ENCODE measurements at places on chromosomes 7 and 10.

DNA sequence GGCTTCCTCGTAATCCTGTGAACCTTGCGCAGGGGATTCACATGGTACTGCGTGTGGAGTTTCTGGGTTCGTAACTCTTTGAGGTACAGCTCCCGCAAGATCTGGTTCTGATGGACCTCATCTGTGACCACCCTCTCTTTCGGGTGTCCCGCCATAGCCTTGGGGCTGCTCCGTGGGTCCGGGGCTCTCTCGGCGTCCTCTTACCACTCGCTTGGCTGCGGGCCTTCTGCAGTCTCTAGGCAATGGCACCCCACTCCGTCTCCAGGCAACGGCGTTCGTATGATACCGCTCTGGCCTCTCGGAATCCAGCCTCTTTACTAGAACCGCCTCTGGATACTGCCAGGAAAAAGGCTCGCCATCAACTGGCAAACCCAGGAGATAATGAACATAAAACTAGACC, 54.7 kb upstream of the AMPH start:
- no peak for DNase-seq

DNA sequence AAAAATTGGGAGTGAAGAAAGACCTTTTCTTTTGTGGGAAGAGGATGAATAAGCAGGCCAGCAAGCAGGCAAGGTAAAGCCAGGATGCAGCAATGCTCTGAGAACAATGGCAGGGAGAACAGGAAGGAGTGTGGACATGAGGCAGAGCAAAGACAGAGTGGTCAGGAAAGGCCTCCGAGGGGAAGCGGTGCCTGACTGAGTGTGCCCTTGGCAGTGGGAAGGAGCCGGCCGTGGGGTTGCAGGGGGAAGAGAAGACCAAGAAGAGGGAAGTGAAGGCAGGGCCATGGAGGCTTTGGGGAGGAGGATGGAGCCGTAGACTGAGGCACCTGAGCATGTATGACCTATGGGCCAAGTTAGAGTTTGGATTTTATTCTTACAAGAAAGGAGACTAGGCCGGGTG, 21.9 kb upstream of the ZNF212 start:
- DNase-seq = no peak

GRCh38 chr10:36679554-36679953, 445.8 kb upstream of the ANKRD30A start:
- no peak for DNase-seq

- DNase-seq = no peak
Measured at GRCh38 chr7:135209225-135209834, 2.0 kb downstream of the WDR91 start.

GRCh38 chr7:44477063-44477830, 13.2 kb downstream of the NUDCD3 start:
- DNase-seq = peak; percentile 44

DNA sequence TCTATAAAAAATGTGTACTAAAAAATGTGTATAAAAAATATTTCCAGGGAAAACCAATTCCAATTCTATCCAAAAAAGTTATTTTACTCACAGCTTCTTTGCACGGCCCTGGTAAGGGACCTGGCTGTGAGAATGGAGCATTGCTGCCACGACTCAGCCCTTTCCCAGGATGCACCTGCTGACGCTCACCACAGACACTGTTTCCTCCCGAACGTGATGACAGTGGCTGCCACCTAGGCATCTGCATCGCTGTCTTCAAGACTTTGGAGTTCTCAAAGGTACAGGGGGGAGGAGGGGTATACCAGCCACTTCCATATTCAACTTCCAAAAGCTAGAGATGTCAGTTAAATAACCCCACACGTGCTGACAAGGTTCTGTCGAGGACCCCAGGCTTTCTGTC, 23.9 kb upstream of the PTPRN2 start:
- no peak for DNase-seq

DNA sequence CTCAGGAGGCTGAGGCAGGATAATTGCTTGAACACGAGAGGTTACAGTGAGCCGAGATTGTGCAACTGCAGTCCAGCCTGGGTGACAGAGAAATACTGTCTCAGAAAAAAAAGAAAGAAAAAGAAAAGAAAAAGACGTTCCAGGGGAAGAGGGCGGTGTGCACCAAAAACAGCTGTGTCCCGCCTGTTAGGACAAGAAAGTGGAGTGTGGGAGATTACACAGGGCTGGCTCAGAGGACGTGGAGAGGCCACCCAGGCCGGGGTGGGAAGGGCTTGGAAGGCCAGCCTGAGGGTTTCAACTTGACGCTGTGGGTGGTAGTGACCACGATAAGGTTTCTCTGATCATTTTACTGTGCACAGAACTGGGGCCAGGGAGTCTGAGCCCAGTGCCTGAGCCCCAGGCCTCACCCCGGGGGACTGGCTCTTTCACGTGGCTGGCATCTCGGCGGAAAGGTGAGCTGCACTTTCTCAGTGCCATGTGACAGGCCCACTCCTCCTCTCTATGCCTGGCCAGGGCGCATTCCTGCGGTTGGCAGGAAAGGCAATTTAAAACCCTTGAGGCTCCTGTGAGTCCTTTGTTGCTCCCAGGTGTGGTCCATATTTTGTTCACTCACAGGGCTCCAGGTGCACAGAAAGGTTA, 13.9 kb downstream of the RHBDD2 start:
- no peak for DNase-seq

- DNase-seq = no peak
Measured at GRCh38 chr10:15990535-15991129, 130.3 kb upstream of the MINDY3 start.

GRCh38 chr7:48643431-48644013, 280.8 kb upstream of the CDC14C start:
- DNase-seq = no peak

DNA sequence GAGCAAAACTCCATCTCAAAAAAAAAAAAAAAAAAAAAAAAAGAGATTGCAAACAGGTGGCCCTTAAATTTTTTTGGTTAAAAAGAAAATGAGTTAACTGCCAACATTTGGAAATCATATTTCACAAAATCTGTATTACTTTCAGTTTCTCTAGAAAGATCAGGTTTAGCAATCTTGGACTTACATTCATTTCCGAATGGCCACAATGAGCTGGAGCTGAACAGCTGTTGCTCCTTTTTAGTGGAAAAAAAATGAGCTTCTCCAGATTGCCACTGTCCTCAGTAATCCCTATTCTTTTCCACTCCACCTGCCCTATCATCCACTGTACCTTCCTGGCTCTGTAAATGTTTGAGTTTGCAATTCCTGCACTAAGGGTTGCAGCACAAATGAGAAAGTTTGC, 43.6 kb downstream of the RAB11FIP2 start:
- no peak for DNase-seq

DNA sequence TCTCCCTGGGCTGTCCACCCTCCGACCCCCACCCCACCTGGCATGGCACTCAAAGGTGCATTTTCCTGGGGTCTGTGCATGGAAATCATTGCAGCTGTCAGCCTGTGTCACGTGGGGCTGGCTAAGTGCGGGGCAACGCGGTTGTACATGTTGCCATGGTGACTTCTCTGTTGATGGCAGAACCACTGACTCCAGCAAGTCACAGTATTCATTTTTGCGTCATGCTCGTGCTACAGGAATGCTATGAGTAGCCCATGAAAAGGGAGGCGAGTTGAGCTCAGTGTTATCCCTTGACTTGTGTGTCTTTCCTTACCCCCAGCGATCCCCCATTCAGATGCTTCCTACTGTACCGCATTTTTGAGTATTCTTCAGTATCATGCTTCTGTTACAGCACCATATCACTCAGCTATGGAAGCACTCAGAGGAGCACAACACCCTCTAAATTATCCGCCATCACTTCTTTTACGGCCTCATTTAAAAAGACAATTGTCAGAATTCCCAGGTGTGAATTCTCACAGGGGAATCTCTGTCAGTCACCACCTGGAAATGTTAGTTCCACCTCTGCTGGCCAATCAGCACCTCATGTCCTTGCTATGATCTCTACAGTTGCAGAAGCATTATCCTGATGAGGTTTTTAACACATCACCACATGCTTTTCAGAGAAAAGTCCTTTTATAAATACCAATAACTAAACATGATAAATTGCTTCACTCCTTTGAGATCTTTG, 194.4 kb upstream of the C7orf33 start:
- no peak for DNase-seq

GRCh38 chr7:108014747-108015682, 12.1 kb upstream of the LAMB1 start:
- DNase-seq = no peak

DNA sequence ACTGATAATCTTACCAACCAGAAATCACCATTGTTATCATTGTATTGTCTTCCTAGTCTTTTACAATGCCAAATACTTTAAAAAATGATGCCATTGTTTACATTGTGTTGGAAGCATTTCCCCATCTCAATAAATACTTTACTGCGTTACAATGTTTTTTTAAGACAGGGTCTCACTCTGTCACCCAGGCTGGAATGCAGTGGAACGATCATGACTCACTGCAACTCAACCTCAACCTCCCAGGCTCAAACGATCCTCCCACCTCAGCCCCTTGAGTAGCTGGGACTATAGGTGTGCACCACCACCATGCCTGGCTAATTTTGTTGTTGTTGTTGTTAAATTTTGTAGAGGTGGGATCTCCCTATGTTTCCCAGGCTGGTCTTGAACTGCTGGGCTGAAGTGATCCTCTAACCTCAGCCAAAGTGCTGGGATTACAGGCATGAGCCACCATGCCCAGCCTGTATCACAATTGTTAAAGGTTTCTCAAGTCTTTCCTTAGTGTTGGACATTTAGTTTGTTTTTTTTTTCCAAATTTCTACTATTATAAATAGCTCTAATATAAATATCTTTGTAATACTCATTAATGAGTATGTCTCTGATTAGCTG, 13.5 kb downstream of the LRMDA start:
- DNase-seq = no peak

- DNase-seq = no peak
Measured at GRCh38 chr10:69455006-69455763, 3.9 kb downstream of the TSPAN15 start.

DNA sequence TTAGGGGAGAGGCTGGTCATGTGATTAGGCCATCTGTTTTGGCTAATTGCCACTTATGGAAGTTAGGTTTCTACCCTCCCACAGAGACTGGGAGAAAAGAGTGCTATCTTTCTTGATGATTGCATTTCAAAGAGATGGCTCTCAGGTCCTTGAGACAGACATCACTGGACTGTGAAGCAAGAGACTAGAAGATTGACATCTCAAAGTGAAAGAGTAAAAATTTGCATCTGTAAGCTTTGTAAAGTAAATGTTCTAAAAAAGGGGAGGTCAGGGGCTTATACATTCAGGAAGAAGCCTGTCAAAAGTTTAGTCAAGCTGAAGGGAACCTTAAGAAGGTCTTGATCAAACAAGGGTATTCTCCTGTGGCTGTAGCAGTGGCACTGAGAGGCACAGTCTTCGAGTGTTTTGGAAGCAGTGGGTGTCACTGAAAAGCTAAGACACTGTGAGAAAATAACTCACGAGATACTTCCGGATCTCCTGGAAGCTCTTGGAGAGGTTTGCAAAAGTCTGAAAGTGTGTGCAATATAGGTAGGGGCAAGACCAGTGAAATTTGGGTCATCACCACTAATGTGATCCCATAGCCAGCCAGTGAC, 342.1 kb downstream of the PHF14 start:
- no peak for DNase-seq

- no peak for DNase-seq
Measured at GRCh38 chr10:59513558-59513957, 151.2 kb upstream of the FAM13C start.

- no peak for DNase-seq
Measured at GRCh38 chr7:66379542-66380160, 174.5 kb downstream of the TPST1 start.

DNA sequence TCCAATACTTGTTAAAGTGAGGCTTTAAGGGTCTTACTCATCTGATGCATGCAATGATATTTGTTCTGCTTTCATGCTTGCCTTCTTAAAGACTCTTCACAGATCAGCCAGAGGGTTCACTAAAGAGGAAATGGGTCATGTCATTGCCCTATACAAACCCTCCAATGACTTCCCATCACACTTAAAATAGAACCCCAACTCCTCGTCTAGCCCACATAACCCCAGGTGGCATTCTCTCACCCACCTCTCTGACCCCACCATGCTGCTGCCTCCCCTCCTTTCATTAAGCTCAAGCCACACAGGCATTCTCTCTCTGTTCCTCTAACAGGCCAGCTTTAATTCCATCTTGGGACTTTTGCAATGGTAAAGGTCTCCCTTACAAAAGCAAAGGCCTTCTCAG, 253.6 kb downstream of the GRID1 start:
- no peak for DNase-seq

DNA sequence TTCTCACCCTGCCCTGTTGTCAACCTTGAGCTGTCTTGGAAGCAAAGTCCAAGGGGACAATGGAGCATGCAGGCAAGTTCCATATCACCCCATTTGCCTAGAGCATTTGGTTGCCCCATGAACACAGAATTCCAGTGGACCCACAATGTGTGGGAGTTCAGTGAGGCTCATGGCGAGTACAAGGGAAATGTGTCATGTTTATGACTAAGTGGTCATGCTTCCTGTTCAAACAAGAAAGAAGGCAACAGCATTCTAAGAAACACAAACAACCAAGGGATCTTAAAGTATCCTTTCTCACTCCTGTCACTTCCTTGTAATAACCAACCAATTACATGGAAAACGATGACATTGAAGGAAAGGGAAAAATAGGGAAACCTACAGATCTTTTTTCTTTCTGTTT, 513.0 kb downstream of the INHBA start:
- DNase-seq = no peak

- DNase-seq = no peak
Measured at GRCh38 chr7:96093435-96093834, 228.5 kb downstream of the SLC25A13 start.

DNA sequence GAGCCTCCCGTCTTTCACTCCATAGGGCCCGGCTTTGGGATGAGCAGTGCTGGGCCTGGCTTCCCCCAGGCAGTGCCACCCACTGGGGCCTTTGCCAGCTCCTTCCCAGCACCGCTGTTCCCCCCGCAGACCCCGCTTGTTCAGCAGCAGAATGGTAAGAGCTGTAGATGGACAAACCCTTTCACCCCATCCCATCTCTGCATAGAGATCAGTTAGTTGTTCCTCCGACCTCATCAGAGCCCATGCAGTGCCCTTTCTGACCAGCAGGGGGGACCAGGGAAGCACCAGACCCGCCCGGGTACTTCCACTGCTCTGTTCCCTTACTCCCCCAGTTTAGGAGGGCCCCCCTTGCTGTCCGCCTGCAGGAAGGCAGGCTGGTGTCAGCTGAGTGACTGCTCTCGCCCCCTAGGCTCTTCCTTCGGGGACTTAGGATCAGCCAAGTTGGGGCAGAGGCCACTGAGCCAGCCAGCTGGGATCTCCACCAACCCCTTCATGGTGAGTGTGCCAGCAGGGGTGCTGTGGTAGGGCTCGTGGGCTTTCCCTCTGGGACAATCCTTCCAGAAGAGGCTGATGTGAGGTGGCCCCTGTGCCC, 9.8 kb downstream of the SAP25 start:
- DNase-seq = no peak

DNA sequence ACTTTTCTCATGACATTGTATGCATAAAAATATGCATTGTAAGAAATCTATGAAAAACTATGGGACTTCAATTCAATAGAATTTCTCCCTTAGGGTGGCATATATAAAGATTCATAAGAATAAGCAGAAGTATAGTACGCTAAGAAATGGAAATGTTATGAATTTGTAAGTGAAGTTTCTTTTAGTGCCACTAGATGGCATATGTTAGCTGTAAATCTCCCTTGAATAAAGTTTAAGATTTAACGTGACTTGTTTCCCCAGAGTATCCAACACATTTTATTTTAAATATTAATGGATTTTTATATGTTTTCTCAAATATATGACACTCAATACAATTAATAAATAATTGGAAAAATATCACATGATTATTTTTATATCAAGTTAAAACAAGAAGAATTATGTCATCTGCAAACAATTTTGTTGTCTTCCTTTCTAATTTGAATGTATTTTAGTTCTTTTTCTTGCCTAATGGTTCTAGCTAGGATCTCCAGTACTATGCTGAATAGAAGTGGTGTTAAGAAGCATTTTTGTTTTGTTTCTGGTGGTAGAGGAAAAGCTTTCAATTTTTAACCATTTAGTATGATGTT, 287.2 kb downstream of the HGF start:
- DNase-seq = no peak
